ENCODE measurements at places on chromosomes 6 and 20.
A peak's percentile ranks its signal among the peaks of the same experiment; 100 is the strongest.

GRCh38 chr6:34587325-34587724 lies 31.2 kb upstream of the SPDEF start:
- DNase-seq, result no peak

- DNase-seq, result no peak
Measured at GRCh38 chr6:75893058-75893775, 144.2 kb downstream of the MYO6 start.

DNA sequence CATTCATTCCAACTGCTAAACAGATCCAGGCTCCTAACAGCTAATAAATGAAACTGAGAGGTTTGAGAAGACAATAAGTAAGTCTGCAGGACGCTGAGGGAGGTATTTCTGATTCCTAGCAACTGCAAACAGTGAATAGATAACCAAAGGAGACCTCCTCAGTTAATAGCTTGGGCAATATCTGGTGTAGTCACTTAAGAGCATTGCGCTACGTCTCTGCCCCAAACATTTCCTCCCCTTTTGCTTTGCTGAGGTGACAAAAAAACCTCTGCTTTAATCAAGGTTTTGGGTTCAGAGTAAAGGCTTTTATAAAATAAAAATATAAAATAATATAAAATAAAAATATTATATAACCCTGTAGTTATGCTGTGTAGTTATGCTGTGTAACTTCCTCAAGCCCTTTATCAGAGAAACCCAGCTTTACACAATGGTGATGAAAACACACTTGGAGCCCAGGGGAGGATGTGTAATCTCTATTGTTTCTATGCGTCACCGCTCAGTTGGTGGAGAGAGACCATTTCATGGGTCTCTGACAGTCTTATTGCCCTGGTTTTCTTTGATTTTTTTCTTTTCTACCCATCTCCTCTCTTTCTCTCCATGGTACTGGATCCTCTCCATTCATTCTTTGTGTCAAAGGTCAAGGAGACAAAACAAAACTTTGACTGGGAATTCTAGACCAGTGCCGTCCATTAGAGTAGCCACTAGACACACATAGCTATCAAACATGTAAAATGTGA lies 18.9 kb upstream of the CALHM5 start:
- DNase-seq, result no peak

DNA sequence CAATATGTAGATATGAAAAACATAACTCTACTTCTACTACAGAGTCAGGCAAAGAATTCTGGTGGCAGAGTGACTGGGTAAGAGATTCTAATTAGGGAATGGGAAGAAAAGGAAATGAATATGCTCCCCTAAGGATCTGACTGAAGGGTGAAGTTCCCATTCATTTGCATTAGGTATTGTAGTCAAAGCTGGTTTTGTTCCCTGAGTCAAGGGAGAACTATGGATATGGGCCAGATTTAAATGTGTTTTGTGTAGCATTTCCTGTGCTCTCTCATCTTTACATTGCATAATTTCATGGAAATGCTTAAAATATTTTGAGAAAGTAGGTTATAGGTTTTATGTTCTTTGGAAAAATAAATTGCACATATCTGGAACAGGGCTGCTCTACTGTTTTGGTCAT lies 299.7 kb downstream of the BTBD3 start:
- DNase-seq, result no peak

- DNase-seq, result no peak
Measured at GRCh38 chr6:81023709-81024108, 728.8 kb downstream of the TENT5A start.

DNA sequence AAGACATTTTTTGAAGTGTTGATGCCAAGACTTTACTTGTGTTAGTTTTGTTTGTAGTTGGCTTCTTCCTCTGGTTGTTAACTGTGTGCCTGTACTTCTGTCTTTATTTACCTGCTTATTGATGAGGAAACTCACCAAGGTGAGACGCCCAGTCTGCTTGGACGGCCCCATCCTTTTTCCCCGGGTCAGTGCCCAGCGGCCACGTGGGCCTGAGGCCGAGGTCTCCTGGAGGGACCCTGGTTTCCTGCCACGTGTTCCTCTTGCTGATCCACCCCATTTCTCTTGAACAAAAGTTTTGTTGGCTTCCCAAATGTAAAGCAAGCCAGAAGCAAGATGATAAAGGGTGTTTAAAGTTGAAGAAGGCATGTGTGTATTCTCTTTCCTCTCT lies 24.8 kb downstream of the DUSP22 start:
- no peak for DNase-seq

DNA sequence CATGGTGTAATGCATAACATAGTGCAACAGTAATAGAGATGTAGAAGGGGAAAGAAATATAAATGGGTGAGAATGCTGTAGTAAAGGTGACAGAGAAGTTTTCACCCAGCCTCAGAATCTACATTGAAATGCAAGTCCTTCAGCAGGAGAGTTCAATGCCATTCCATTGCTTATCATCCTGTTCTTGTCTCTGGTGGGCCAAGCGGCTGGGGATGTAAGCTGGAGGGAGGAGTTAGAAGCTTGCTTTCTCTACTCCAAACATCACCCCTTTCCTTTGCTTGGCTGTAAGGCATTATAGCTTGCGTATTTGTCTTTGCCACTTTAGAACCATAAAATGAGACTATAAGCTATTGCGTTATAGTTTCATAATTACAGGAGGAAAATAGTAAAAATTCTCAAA lies 2.2 kb upstream of the FUT9 start:
- no peak for DNase-seq

DNA sequence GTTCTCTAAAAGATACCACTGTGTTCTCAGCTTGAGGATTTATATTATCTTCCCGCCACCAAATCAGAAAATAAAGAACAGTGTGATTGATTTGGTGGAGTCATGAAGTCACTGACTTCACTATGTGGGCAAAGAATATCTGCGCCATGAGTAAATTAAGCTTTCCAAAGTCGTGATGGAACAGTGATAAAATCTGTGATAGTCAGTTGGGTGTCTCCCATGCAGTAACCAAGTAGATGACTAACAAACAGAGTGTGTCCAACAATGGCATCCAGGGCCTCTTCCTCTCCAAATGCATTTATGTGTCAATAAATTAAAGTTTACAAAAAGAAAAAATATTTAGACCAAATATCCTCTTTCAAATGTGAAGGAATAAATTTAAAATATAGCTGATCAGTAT lies 87.0 kb upstream of the DST start:
- no peak for DNase-seq

- DNase-seq, result no peak
Measured at GRCh38 chr20:23629017-23629541, 8.7 kb downstream of the CST3 start.

DNA sequence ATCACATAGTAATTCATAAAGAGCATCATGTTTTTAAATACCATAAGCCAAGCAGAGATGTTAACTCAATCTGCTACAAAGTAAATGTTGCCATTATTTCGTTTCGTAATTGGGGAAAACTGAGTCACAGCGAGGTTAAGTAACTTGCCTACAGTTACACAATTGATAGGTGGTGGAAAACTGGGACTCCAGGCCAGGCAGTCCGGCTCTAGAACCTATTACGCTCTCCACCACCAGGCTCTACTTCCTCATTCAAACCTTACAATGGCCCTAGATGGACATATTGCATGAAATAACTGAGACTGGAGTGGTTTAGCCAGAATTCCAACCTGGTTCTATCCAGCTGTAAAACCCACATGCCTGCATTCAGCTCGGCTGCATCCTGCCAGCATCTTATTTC lies 58.2 kb downstream of the LINC00237 start:
- no peak for DNase-seq

DNA sequence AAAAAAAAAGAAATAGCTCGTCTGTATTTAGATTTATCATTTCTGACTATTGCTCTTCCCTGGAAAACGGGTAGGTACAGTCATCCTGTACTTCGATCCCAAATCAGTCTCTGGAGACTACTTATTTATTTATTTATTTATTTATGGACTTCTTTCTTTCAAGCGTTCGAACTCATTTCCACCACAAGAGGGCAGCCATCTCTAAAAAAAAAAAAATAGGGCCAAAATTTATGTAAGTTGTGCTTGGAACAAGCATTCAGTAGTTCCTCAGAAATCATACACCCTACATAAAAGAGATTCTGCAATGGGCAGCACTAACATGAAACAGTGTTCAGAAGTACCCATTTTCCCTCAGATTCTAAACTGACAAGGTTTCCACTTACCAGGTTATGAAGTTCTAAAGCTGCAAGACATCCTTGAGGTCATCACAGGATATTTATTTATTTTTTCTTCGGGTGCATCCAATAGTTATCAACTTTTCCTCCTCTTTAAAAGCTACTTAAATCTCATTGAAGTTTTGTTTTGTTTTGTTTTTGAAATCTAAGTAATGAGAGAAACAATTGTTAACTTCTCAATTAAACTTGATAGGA lies 1.9 kb upstream of the BMP2 start:
- DNase-seq, result no peak

DNA sequence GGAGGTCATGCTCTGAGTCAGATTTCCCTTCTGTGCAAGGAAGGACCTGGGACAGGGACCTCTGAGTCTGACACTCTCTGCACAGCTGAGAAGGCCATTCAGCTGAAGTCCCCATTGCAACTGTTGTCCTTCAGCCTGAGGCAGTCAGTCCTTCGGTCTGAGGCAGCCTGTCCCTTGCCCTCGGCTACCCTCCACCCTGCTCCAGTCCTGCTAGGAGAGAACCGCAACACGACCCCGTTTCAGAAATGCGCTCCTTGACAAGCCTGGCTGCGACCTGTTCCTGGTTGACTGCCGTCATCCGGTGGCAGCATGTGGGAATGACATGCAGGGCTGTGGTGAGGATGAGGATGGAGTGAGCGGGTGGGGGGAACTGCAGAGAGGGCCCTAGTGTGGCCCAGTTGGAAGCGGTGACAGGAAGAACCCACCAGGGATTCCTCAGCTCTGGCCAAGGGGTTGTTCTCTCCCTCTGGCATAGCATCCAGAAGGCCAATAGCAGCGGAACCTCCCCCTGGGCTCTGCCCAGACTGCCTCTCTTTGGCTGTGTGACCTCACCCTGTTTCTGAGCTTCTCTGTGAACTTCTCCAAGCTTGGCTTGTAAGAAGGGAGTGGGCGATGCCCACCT lies 40.3 kb upstream of the ANGPT4 start:
- DNase-seq, result peak; percentile 43

GRCh38 chr20:35845561-35845960 lies 73.7 kb downstream of the PHF20 start:
- DNase-seq, result no peak

Measured in D721Med (cell line).